Calu3 (cell line): ENCODE measurements at places on chromosomes 16 and 17.
A peak's percentile ranks its signal among the peaks of the same experiment; 100 is the strongest.

DNA sequence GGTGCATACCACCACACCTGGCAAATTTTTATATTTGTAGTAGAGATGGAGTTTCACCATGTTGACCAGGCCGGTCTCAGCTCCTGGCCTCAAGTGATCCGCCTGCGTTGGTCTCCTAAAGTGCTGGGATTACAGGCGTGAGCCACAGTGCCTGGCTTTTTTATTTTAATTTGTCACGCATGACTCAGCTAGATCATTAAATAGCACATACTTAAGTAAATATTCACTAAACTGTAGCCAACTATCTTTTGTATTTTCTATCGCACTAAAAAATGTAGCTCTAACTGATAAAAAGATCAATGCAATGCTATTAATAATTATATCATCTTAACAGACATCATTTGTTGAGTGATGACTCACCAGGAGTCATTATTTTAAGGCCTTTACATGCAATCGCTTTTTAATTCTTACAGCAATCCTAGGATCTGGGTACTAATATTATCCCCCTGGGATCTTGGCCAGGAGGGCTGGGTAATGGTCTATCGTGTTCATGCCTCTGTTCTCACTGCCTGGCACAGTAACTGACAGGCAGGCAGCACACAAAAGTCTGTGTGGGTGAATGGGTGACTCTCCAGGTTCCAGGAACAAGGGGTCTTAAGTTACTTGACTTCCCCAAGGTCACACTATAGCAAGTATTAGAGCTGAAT lies 693.5 kb upstream of the EEF2KMT start:
- peak; percentile 40 for DNase-seq

DNA sequence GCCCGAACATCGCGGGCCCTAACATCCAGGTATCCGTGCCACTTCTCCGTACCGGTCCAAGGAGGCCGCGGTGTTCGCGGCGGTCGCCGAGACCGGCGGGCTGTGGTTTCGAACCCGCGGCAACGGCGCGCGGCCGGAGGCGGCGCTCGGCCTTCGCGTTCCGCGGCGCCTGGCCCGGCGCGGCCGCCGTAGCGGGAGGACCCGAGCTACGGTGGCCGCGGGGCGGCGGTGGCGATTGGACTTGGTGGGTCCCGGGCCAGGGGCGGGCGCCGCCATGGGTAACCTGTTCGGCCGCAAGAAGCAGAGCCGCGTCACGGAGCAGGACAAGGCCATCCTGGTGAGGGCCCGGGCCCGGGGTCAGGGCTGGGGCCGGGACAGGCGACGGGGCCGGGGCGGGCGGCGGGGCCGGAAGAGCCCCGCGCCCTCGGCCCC lies at the start of gene CHMP6:
CHMP6 (plus strand) TSS at position 197 of the 432 bp plus-strand sequence; CDS start at position 275, 78 bp downstream.
- DNase-seq, result peak; percentile 81

DNA sequence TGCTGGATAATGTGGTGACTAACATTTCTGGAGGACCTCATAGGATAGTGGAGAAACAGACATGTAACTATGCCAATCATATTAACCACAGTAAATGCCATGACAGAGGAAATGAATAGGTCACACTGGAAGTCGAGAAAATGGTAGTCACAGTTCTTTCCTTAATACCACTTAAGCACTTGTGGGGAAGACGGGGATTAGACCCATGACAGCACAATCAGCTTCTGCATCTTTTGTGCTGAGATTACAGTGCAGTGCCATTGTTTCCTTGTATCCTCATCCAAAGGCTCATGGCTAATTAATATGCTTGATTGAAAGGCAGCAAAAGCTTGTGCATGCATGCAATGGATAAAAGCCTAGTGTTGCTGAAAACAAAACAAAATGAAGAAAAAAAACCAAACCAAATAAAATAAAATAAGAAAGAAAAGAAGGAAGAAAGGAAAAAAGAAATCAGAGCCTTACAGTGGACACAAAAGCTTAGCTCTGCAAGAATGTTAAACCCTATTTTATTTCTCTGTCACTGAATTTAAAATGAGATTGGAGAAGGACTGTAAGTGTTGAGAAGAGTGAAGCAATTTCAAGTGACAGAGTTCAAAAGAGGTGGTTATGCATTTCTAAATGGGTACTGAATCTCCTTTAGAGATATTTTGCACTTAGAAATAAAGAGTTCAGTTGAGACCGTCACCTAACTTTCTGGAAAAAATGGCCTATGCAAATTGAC lies 1011.9 kb downstream of the CDH8 start:
- DNase-seq, result no peak

DNA sequence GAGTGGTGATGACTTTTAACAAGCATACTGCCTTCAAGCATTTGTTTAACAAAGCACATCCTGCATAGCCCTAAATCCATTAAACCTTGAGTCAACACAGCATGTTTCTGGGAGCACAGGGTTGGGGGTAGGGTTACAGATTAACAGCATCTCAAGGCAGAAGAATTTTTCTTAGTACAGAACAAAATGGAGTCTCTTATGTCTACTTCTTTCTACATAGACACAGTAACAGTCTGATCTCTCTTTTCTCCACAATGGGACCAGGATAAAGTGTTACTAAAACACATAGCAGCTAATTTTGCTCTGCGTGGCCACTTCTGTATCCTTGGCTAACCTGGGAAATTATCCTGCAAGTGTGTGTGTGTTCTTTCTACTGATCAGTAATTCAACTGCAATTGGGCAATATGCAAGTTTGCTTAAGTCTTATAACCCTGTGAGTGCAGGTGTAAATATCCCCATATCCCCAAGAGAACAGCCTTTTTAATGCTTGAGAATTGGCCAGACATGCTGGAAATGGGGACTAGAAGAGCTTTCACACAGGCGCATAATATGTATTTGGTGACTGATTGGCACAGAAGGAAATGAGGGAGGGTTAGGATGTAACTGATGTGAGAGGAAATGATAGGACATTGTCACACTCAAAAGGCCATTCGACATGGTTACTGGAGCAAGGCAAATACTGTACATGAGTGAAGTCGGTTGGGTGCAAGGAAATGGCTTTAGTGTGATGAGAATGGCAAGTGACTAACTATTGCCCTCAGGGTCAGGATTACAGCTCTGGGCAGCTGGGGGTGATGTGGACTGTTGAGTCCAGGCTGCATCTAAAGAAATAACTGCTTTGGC lies 10.8 kb upstream of the ANKS4B start:
- peak; percentile 12 for DNase-seq

GRCh38 chr17:82321947-82322466 lies 4.6 kb upstream of the CD7 start:
- DNase-seq, result no peak

DNA sequence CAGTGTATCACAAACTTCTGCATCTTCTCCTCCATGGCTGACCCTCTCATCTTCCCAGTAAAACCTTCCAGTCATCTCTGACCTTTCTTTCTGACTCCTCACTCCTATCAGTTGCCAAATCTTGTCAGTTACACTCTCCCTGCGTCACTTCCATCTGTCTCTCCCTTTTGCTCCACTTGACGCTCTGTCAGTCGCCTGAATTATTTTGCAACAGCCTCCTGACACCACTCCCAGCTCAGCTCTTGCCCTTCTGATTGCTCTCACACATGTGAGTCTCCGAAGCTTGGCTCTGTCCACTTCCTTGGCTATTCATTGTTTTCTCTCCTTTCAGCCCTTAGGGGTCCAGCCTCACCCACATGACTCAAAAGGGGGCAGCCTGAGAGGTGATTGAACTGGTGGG lies 27.7 kb downstream of the DHRS7C start:
- DNase-seq, result no peak

DNA sequence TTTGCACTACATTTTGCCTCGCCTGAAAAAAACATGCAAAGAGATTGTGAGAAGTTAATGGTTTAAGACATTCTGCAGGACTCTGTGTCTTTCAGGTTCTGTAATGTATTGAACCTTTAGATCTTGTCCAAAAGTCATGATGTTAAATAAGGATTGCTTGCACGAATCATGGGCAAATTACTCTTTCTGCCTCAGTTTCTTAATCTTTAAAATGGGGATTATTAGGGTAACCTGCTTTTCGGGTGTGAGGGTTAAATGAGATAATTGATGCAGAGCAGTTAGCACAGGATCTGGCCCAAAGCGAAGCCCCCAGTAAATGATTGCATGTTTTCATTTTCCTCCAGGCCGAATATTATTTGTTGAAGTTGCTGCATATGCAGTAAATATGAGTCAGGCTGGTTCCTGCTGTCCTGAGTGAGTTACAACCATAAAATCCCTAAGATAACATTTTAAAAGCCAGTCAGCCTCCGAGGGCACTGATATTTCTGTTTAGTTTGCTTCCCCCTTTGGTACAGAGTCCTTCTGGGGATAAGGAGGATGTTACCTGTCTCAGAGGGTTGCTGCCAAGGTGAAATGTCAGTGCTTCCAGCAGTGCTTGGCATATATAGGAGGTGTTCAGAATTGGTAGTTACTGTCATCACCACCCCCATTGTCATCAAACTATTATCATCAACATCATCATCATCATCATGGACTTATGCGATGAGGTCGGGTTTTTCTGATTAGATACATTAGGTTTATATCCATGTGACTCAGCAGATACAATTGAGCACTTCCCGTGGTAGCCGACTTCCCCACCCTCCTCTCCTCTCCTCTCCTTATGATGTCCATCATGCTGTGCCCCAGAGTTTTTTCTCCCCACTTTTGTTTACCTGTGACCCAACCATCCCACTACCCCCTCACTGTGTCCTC lies 20.6 kb upstream of the ARHGAP17 start:
- no peak for DNase-seq

GRCh38 chr16:1154291-1154886 lies 1.5 kb downstream of the CACNA1H start:
- DNase-seq, result no peak

- DNase-seq, result no peak
Observed at GRCh38 chr16:67935101-67935401, 1.6 kb downstream of the PSMB10 start.

DNA sequence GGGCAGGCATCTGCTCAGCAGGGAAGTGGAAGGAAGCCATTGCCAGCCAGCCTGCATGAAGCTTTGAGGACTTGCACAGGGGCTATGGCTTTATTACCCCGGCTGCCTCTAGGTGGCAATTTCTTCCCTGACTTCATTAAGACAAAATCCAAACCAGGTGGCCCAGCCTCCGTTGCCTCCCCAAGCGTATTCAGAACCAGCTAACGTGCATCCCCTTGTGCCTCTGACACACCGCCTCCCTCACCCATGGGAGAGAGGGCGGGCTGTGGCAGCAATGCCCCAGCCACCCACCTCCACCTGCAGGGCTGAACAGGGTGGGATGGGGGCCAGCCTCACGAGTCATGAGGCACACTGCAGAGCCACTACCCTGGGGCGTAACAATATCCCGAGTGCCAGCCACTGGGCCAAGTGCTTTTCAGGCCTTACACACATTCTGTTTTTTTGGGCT lies 6.8 kb downstream of the KIFC3 start:
- peak; percentile 76 for DNase-seq

DNA sequence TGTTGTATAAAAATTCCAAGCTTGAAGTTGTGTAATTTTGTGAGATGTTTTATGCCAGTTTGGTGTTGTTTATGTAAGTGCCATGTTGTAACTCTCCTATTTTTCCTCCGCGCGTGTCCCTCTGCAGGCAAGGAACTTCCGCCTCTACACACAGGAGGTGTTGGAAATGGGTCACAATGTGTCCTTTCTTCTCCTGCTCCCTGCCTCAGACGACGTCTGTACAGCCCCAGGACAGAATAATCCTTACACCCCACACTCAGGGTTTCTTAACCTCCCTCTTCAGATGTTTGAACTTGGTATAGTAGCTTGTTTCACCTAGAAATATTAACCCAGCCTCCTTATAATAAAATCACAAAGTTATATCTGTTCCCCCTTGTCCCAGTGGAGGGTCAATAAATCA lies 111.3 kb upstream of the NOG start:
- no peak for DNase-seq

GRCh38 chr16:52573365-52574299 lies 26.7 kb upstream of the TOX3 start:
- DNase-seq, result peak; percentile 78

GRCh38 chr16:19967963-19968362 lies 83.3 kb upstream of the GPRC5B start:
- no peak for DNase-seq

- no peak for DNase-seq
Observed at GRCh38 chr16:1147027-1147426, 5.9 kb upstream of the CACNA1H start.

- no peak for DNase-seq
Observed at GRCh38 chr17:17696085-17696484, 14.8 kb downstream of the RAI1 start.

DNA sequence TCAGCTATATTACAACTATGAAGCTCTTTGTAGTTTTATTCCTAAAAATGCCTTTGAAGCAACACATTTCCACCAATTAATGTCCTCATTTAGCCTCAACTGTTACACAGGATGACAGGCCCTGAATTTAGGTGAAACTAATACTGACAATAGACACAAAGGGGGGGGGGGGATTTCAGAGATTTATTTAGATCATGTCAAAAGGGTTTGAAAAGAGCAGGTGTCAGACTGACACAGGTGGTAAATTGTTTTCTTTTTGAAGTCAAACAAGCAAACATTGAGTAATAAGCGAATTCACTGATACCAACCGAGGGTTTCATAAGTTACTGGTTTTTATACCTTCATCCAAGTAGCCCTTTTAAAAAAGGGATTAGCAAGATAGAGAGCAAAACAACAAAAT lies 40.8 kb downstream of the KANSL1 start:
- no peak for DNase-seq

- no peak for DNase-seq
Observed at GRCh38 chr16:80150978-80151721, 389.6 kb upstream of the DYNLRB2 start.

- no peak for DNase-seq
Observed at GRCh38 chr16:31002250-31002700, 8.2 kb downstream of the STX1B start.

- DNase-seq, result no peak
Observed at GRCh38 chr17:81167638-81168037, 1.6 kb upstream of the AATK start.

GRCh38 chr17:8226536-8227237 lies 16.3 kb upstream of the AURKB start:
- peak; percentile 73 for DNase-seq

- DNase-seq, result peak; percentile 76
Observed at GRCh38 chr17:27494192-27495091, 38.2 kb downstream of the KSR1 start.

GRCh38 chr17:20991276-20992037 lies 51.4 kb downstream of the USP22 start:
- DNase-seq, result no peak

DNA sequence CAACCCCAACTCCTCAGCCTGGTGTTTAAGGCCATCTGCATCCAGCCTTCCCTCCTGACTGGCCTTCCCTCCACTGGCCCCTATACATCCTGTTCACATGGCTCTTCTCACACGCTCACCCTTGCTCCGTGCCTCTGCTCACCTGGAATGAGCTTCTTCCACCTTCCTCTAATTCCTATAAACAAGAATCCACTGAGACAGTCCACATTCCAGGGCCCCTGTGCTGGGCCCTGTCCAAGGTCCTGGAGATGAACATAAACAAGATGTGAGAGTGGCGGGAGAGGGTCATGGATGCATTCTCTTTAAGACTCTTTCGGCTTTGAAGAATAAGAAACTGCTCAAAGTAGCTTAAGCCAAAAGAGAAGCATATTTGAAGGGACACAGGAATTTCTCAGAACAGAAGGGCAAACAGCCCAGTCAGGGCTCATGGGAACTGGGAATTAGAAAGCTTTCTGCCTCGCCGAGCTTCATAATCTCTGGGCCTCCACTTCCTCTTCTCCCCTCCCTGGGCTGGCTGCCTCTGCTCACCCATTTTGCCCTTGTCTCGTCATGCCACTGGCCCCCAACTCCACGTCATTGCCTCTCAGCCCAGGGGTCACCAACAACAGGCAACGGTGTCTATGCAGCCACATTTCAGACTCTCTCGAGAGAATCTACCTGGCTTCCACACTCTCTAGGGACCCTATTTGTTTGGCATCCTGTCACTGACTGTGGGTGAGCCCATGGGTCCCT lies 13.5 kb downstream of the SPPL2C start:
- DNase-seq, result peak; percentile 60
